Jurkat, Clone E6-1 (cell line): ENCODE measurements at places on chromosomes 4 and X.
A peak's percentile ranks its signal among the peaks of the same experiment; 100 is the strongest.

DNA sequence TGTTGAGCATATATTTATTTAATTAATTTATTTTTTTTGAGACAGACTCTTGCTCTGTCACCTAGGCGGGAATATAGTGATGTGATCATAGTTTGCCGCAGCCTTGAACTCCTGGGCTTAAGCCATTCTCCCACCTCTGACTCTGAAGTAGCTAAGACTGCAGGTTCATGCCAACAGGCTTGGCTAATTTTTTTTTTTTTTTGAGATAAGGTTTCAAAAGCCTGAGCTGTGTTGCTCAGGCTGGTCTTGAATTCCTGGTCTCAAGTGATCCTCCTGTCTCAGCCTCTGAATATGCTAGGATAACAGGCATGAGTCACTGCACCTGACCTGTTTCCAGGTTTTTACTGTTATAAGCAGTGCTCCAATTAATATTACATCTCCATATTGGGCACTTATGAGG lies 4.8 kb downstream of the ADD1 start:
- DNase-seq: no peak

GRCh38 chrX:45743081-45743533 lies 542.4 kb upstream of the DIPK2B start:
- DNase-seq: no peak

DNA sequence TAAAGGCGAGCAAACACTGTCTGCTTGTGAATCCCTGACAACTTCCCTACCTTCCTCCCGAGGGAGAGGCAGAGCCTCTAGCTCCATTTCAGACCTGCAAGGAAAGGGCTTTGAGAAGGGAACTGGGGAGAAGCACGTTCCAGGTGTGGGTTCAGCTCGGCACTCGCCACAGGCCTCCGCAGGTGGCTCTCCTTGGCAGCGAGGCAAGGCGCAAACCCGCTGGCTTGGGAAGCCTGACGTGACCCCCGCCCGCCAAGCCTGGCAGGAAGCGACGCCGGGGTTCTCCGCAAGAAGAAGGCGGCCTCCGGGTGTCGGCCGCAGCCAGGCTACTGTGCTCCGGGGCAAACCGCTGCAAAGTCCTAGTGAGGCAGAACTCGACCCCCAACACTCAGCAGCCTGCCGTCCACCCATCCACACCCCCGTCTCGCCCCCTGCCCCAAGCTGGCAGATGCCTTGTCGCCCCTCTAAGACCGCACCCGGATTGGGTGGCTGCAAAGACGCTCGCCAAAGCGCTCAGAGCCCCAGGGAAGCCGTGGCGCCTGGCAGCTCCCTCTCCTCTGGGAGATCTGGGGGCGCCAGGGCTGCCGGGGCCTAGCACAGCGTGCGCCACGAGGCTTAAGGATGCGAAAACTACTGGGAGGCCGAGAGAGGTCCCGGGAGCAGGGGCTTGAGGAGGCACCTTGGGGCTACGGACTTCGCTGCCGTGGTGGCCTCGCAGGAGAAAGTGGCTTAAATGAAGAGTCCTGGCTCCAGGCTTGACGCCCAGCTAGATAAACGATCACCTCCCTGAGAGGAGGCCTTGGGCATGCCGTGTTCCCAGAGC lies 21.8 kb downstream of the NKX3-2 start:
- no peak for DNase-seq

DNA sequence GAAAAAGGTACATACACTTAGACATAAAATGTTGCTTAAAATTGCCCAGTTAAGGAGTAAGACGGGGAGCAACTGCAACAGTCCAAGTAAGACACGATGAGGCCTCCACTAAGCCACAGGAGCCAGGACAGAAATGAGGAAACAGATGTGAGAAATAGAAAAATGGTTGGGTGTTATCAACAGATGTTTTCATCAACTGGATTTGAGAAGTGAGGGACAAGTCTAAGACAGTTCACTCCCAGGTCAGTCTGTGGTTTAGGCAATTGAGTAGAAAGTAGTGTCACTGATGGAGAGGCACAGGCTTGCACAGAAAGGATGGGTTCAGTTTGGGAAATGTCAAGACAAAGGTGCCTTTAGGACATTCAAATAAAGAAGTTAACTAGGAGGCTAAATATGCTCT lies 23.5 kb upstream of the PHF8 start:
- no peak for DNase-seq

- DNase-seq: no peak
Measured at GRCh38 chrX:65781845-65782244, 114.4 kb downstream of the MSN start.

- no peak for DNase-seq
Measured at GRCh38 chrX:129791961-129792570, 12.3 kb downstream of the SASH3 start.

DNA sequence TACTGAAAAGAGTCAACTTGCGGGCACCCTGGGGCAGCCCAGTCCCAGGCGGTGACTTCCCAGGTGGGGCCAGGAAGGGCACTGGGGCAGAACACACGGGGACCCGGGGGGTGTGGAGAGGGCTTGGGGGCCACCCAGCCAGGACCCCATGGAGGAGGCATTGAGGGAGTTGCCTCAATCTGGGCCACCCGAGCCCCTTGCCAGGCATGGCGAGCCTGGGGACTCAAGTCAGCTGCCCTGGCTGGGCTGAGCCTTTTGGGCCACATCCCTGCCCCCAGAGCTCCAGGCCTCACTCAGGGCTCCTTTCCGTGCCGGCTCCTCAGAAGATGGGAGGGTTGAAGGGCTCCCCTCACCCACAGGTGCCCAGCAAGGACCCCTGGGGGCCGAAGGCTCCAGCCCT lies 6.6 kb upstream of the CPLX1 start:
- no peak for DNase-seq

DNA sequence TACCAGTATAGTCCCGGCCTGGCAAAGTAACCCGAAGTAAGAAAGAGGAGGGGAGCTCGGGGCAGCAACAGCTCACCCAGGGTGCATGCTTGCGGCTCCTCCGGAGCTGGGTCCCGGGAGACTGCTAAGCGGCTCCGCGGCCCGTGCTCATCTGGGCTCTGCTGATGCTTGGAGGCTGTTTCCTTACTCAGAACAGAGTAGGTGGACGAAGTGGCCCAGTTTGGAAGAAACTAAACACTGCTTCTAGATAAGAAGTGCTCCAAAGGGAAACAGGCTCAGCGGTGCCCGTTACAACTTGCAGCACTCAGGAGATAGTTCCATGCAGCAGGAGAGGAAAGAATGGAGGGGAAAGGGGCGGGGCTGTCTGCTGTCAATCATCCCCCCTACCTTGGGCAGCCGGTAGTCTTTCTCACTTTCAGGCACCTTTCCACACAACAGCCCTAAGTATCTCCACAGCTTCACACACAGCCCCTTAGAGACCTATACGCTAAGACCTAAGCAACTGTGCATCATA lies at the start of gene COL4A6:
Gene COL4A6 (minus strand): TSS at position 313 of the 514 bp plus-strand sequence. CDS start 226 bp downstream, at position 87.
- DNase-seq: no peak

DNA sequence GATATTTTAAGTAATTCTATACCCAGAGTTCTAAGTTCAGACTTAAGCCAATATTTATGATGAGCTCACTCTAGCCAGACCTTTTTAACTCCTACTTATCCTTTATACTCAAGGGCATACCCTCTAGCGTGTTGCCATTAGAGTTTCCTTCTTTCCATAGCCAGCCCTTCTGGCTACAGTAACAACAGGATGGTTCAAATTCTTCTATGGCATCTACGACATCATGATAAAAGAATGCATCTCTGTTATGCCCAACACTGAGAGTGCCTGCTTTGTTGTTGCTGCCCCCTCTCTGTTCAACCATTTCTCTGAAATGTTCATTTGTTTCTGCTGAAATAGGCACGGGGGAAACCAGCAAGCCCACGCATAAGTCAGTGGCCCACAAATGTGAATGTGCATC lies 104.5 kb downstream of the UBE2NL start:
- DNase-seq: no peak

- DNase-seq: no peak
Measured at GRCh38 chrX:106168107-106168506, at the start of gene PWWP3B. PWWP3B (plus strand) TSS chrX:106168305; CDS start chrX:106205433, 37,128 bp downstream.

- no peak for DNase-seq
Measured at GRCh38 chr4:80104927-80105326, 31.9 kb upstream of the ANTXR2 start.

- DNase-seq: peak; percentile 45
Measured at GRCh38 chr4:40502934-40503333, 126.7 kb downstream of the RBM47 start.

- no peak for DNase-seq
Measured at GRCh38 chr4:110135523-110135922, 62.9 kb downstream of the ELOVL6 start.

GRCh38 chrX:132565273-132565672 lies 76.4 kb upstream of the MBNL3 start:
- DNase-seq: no peak

DNA sequence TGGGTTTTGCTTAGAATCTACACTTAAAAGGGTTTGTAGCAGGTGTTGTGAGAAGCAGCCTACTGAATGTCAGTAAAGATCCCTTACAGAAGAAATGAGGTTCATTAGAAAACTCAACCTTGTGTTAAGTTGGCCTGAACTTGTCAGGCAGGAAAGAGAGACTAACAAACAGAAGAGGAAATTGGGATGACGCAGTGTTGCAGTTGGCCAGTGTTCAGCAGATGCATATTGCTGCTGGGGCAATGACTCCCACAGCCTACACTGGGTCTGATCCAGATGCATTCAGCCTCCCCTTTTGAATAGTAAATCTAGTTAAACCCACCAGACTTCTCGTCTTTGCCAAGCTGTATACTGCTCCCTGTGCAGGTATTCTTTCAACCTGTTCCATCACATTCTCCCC lies 409.4 kb downstream of the UBE2NL start:
- peak; percentile 74 for DNase-seq

DNA sequence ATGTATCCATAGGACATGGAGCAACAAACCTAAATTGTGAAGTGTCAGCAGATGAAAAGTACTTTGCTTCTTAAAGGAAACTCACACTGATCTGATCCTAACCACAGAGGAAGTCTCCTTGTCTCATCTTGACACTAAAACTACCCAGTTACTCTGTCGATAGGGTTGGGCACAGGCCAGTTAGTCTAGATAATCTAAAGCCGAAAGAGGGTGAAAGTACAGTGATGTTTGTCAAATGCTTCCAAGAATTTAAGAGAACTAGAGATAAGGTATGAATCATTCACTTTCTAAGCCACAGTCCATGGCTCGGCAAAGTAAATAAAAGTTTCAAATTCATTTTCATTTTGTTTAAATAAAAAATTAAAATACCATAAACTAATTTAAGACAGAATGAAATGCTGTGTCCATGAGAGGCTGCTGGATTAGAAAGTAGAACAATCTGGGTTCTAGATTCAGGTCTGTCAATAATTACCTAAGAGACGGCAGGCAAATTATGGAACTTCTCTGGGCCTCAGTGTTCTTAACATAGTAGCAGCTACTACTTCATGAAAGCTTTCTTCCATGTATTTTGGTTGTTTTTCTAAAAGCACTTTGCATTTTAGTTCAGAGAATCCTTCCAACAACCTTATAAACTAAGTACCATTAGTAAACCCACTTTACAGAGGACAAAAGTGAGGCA lies 176.7 kb downstream of the LDB2 start:
- DNase-seq: peak; percentile 16

- no peak for DNase-seq
Measured at GRCh38 chrX:68669094-68669860, 21.8 kb downstream of the STARD8 start.

- no peak for DNase-seq
Measured at GRCh38 chr4:17276776-17277175, 235.1 kb downstream of the QDPR start.

GRCh38 chrX:43500996-43501694 lies 155.0 kb upstream of the MAOA start:
- DNase-seq: no peak

GRCh38 chr4:158824425-158825274 lies 55.8 kb downstream of the FNIP2 start:
- no peak for DNase-seq

DNA sequence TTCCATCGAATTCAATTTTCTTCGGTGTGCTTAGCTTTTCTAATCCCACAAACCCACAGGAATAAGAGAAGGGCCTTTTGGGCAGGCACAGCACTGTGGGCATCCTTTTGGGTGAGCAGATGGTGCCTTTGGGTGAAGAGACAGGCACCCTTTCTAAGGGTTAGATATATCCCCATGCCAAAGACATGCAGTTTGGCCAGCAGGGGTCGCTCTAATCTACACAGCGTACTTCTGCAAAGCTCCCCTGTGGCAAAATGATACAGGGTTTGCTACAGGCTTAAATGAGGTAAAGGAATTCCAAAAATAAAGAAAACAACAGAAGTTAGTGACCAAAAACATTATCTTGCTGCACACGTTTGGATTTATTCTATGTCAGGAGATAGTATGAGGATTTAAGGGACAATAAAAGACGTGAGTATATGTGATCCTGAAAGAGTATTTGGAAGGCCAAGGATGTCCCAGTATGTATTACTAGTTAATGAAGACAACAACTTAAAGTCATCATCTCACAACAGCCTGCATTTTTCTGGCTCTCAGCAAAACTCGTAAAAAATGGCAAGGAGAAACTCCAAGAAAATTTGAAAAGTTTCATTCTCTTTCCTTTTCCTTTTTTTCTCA lies 49.5 kb downstream of the PHEX start:
- DNase-seq: peak; percentile 35

DNA sequence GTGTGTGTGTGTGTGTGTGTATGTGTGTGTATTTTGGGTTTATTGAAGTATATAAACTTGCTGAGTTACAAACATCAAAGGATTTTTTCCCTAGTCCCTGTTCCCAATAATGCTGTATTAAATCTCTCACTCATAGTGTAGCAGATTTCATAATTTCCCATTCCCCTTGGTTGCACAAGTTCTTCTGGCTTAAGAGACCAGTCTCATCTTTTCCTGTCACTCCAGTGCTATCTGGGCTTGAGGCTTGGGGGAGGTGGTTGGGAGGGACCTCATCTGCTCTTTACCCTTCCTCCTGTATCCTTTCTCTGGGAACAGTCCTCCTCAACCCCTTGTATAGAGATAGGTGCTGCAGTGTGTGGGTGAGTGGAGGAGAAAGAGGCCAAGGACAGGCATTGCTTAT lies 285.4 kb upstream of the BOD1L1 start:
- no peak for DNase-seq

DNA sequence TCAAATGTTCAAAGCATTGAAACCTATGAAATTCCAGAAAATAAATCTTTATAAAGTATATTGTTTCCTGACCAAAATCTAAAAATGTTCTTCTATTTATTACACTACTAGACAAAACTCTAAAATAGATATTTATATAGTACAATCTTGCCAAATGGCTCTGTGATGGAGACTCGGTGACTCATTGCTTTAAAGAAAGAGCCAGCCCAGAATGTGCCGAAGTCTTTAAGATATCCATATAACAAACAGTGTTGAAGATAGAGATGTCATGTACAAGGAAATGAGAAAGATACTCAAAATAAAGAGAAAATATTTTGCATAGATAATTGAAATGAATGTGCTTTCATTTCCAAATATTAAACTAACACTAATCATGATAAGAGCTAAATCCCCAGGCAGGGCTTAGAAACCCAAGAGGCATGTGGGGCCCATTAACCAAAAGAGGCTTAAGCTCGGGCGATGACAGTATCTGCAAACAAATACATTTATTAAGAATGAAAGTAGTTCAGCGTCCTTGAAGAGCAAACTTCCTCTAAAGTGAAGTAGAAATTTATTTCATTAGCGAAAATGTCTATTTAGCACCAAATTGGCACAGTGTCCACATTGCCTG lies 102.1 kb upstream of the FAM9B start:
- DNase-seq: no peak

GRCh38 chr4:75289914-75290582 lies 224.2 kb downstream of the RCHY1 start:
- DNase-seq: peak; percentile 10

GRCh38 chr4:134126955-134127354 lies 74.6 kb downstream of the PABPC4L start:
- no peak for DNase-seq

- no peak for DNase-seq
Measured at GRCh38 chr4:153269218-153269990, 65.2 kb downstream of the TRIM2 start.

GRCh38 chrX:130091980-130092522 lies 18.2 kb downstream of the ELF4 start:
- peak; percentile 94 for DNase-seq

- DNase-seq: no peak
Measured at GRCh38 chr4:146763560-146763959, 124.9 kb downstream of the POU4F2 start.
